NCI-H1436 treated with DMSO at 0.1 percent for 48 hours (cell line): ENCODE measurements at places on chromosomes 2 and 18.
A peak's percentile ranks its signal among the peaks of the same experiment; 100 is the strongest.

DNA sequence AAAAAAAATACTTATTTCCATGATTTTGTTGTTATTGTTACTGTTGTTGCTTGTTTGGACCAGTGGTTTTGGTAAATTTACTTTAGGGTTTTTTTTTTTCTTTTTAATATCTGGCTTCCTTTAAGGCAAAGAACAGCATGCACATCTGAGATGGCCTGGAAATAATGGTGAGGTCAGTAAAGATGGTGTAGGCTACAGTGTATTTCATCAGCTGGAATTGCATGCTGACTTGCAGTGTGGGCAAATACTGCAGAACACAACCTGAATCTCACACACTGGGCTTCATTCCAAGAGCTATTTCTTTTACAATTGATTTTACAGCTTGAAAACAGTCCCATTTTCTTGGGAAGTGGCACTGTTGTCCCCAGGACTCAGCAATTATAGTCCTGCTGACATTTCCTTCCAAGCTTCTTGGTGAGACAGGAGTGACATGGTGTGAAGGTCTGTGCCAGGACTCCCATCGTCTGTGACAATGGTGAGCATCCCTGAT lies 376.1 kb upstream of the SOX11 start:
- no peak for DNase-seq

- DNase-seq = no peak
These were observed 43.7 kb downstream of the MEX3C start for GRCh38 chr18:51153659-51154371.

GRCh38 chr2:238914648-238915015 lies 66.7 kb downstream of the TWIST2 start:
- no peak for DNase-seq

DNA sequence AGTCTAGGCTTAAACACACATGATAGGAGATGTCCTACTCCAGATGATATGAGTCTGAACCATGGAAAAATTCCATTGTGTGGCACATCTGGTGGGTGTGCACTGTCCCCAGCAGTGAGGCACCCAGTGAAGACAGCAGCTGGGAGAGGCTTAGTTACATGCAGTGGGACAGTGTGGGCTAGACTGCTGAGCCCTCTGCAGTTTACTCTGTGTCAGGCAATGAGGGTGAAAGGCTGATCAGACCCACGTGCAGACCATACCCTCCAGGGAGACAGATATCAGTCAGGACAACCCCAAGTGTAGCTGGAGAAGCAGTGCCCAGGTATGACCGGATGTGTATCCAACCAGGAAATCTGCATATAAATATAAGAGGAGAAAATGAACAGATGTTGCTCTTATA lies 13.4 kb downstream of the IL37 start:
- DNase-seq = no peak

DNA sequence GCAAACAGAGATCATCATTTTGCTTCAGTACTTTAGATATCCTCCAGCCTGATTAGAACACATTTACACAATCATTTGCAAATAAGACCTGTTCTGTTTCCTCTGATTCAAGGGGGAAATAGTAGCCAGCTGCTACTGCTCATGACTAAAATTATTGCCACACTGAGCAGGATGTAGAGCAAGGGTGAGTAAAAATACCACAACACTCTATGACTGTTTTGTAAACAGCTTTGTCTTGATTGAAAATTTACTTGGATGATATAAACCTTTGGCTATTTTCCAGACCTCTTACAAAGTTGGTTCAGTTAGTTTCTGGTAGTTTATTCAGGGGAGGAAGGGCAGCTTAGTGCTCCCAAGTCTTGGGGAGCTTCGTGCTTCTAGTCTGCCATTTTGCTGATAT lies 286.4 kb upstream of the CNTNAP5 start:
- DNase-seq = no peak

GRCh38 chr2:199991691-199992090 lies 36.3 kb downstream of the MAIP1 start:
- no peak for DNase-seq

DNA sequence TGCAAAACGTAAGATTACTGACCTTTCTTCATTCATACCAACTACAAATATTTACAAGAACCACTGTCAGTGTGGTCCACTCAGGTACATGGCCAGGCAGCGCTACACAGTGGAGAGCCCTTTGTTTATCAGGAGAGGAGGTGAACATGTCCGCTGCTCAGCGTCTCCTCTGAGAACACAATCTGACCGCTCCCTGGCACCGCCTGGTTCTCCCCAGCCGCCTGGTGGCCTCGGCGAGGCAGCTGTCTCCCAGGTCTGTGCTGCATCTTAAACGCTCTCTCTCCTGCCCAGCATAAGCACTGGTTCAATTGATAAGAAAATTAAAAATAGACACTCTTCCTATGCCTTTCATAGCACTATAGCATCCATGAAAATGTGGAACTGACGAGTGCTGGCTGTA lies 146.8 kb upstream of the PXDN start:
- no peak for DNase-seq

DNA sequence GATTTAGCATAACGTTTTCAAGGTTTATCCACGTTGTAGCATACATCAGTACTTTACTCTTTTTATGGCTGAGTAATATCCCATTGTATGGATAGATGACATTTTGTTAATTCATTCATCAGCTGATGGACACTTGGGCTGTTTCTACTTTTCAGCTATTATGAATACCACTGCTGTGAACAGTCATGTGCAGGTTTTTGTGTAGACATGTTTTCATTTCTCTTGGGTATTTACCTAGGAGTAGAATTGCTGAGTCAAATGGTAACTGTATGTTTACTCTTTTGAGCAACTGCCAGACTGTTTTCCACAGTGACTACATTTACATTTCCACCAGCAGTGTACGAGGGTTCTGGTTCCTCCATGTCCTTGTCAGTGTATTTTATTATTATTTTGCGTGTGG lies 33.9 kb downstream of the COX7A2L start:
- DNase-seq = peak; percentile 21

DNA sequence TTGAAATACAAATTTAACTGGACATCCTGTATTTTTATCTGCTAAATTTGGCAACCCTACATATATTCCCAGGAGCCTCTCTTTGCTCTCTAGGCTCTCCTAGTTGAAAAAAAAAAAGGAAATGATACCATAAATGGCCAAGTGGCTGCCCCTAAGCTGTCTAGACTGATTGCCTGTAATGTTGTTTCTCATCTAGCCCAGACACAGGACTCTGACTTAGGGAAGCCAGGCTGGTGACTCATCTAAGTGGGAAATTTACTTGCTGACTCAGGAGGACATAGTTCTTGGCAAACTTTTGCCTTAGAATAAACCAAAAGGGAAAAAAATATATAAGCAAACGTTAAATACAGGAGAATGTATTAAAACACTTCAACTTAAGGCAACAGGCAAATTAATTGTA lies 14.6 kb upstream of the ITGAV start:
- DNase-seq = no peak

DNA sequence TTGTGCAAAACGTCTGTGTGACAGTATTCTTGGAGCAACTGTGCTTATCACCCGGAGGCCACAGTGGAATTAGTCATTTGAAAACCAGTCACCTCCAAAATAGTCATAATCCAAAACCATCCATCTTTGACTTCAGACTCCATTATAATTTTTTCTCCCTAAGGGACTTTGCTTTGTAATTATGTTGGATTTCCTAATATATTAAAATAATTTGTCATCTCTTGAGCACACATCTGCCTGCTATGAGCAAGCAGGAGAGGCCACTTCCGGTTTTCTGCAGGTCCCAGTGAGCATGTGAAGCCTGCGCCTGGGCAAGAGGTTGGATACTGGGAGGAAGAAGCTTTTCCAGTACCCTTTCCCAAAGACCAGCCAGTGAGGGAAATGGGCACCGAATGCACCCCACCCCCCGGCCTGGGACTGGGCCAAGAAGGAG lies 57.7 kb downstream of the ODC1 start:
- no peak for DNase-seq

GRCh38 chr2:236934656-236935055 lies 151.0 kb upstream of the COPS8 start:
- DNase-seq = no peak

DNA sequence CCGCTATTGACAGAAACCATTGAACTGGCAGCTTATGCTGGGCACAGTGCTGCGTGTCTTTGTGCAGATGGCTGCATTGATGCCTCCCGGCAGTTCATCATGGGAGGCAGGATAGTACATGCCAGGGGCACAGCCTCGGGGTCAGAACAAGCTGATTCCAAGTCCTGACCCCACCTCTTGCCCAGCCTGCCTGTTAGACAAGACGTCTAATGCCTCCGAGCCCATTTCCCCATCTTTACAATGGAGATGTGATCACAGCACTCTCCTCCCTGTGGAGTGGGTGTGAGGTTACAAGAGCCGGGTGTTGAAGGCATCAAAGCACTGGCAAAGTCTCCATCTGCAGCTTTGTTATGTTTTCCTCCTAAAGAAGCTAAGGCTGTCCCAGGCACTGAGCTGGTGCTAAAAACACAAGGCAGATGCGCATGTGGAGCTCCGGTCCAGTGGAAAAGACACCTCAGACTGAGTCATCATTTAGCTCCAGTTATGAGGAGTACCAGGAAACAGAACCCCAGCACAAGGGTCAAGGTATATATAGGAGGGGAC lies 125.7 kb upstream of the EPAS1 start:
- DNase-seq = no peak

DNA sequence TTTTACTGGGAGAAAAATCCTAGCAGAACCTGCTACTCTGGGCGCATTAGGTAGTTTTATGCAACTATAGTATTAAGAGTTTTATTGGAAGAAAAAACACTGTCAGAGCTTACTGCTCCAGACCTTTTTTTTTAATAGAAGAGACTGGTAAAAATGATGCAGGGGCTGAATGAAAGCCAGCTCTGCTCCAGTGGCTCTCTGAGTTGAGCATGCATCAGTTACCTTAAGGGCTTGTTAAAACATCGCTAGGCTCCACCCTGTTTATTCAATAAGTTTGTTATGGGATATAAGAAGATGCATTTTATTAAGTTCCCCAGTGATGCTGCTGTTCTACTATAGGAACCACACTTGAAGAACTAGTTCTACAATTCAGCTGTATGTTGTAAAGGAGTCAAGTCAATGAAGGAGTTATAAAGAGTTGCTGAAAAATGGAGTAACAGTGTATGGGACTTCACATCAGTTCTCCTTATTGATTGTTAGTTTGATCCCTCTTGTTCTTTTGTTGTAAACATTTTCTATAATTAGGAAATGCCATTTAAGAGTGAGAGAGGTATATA lies 13.2 kb downstream of the SNRPG start:
- no peak for DNase-seq

GRCh38 chr2:237257471-237257951 lies 156.5 kb downstream of the COL6A3 start:
- no peak for DNase-seq
